K562 (cell line): ENCODE measurements at places on chromosomes 16 and 17.

- DNase-seq = no peak
- no peak overlapping the region for H3K27ac ChIP-seq
- no peaks in the 10 kb centered on the region for H3K36me3 ChIP-seq
- no peaks in the 10 kb centered on the region for H3K27me3 ChIP-seq
- H3K4me3 ChIP-seq = no peak overlapping the region
- H3K4me1 ChIP-seq = peaks cover 4% of the 10 kb centered on the region; the same call in 1 of the 2 replicates
Observed at GRCh38 chr17:60416368-60416925, 5.8 kb upstream of the CHCT1 start.

DNA sequence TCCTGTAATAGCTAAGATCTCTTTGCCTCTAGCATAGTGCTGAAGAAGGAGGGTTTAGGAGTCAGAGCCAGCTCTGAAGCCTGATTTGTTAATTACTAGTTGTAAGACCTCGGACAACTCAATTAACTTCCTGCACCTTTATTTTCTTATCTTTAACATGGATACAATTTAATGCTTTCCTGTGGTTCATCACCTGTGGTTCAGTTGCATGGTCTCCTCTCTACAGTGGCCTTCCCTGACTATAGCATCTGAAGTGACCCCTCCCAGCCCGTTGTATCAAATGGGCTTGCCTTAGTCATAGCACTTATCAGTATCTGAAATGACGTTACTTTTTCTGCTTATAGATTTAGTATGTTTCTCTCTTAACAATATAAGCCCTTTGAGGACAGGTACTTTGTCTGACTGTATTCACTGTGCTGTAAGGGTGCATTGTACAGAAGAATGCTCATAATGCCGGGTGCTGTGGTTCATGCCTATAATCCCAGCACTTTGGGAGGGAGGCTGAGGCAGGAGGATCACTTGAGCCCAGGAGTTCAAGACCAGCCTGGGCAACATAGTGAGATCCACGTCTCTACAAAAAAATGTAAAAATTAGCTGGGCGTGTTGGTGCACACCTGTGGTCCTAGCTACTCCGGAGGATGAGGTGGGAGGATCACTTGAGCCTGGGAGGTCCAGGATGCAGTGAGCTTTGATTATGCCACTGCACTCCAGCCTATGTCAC lies 2.6 kb upstream of the NDE1 start:
- peaks cover 15% of the 10 kb centered on the region for H3K4me1 ChIP-seq
- H3K36me3 ChIP-seq = peaks cover 5% of the 10 kb centered on the region; the same call in 2 of the 3 replicates
- H3K4me3 ChIP-seq = no peak overlapping the region
- no peak overlapping the region for H3K27ac ChIP-seq
- DNase-seq = no peak
- no peaks in the 10 kb centered on the region for H3K27me3 ChIP-seq

GRCh38 chr16:58497468-58497867 lies 2.5 kb upstream of the NDRG4 start:
- peaks cover 19% of the 10 kb centered on the region for H3K27me3 ChIP-seq
- no peaks in the 10 kb centered on the region for H3K36me3 ChIP-seq
- no peak overlapping the region for H3K4me3 ChIP-seq
- H3K4me1 ChIP-seq = peaks cover 3% of the 10 kb centered on the region; the same call in 2 of the 3 replicates

- no peak overlapping the region for H3K27ac ChIP-seq
- no peaks in the 10 kb centered on the region for H3K27me3 ChIP-seq
- peaks cover 18% of the 10 kb centered on the region for H3K4me1 ChIP-seq
- H3K4me3 ChIP-seq = no peak overlapping the region
- DNase-seq = no peak
Observed at GRCh38 chr17:4893272-4893671, 6.1 kb upstream of the C17orf107 start.

DNA sequence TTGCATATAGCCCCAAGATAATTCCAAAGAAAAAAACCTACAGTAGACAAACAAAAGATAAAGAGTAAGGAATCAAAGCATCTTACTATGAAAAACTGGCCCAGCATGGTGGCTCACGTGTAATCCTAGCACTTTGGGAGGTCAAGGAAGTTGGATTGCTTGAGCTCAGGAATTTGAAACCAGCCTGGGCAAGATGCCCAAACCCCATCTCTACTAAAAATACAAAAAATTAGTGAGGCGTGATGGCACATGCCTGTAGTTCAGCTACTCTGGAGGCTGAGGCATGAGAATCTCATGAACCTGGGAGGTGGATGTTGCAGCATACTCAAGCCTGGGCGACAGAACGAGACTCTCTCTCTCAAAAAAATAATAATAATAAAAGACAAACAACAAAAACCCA lies 764.7 kb upstream of the KIF2B start:
- no peaks in the 10 kb centered on the region for H3K4me1 ChIP-seq
- H3K36me3 ChIP-seq = no peaks in the 10 kb centered on the region
- no peak overlapping the region for H3K4me3 ChIP-seq
- DNase-seq = no peak
- H3K27me3 ChIP-seq = no peaks in the 10 kb centered on the region

GRCh38 chr16:83964684-83965443 lies 3.2 kb upstream of the NECAB2 start:
- H3K4me3 ChIP-seq = no peak overlapping the region
- H3K36me3 ChIP-seq = peaks cover 3% of the 10 kb centered on the region; the same call in 1 of the 3 replicates
- no peaks in the 10 kb centered on the region for H3K27me3 ChIP-seq
- H3K4me1 ChIP-seq = peaks cover 33% of the 10 kb centered on the region; the same call in 1 of the 2 replicates
- no peak for DNase-seq
- H3K27ac ChIP-seq = no peak overlapping the region

GRCh38 chr17:36977066-36977465 lies 28.3 kb downstream of the AATF start:
- no peak overlapping the region for H3K4me3 ChIP-seq
- no peak overlapping the region for H3K27ac ChIP-seq
- peaks cover 22% of the 10 kb centered on the region for H3K36me3 ChIP-seq
- DNase-seq = no peak
- no peaks in the 10 kb centered on the region for H3K27me3 ChIP-seq

DNA sequence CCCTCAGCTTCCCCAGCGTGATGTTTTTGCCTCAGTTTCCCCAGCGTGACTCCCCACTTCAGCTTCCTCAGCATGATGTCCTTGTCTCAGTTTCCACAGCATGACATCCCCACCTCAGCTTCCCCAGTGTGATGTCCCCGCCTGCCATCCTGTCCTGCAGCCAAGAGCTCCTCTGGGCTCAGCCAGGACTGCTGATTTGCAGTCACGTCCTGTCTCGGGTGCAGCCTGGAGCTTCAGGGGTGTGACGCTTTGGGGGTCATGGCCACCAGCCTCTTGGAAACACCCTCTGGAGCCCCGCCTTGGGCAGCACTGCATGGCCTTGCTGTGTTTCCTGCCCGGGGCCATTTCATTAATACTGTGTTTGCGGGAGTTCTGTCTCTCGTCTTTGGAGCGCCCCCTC lies 16.5 kb upstream of the NUDT16L1 start:
- no peak overlapping the region for H3K27ac ChIP-seq
- no peak overlapping the region for H3K4me3 ChIP-seq
- H3K27me3 ChIP-seq = no peaks in the 10 kb centered on the region
- no peak for DNase-seq
- H3K4me1 ChIP-seq = peaks cover 55% of the 10 kb centered on the region
